ENCODE measurements at places on chromosomes 1 and 21.

DNA sequence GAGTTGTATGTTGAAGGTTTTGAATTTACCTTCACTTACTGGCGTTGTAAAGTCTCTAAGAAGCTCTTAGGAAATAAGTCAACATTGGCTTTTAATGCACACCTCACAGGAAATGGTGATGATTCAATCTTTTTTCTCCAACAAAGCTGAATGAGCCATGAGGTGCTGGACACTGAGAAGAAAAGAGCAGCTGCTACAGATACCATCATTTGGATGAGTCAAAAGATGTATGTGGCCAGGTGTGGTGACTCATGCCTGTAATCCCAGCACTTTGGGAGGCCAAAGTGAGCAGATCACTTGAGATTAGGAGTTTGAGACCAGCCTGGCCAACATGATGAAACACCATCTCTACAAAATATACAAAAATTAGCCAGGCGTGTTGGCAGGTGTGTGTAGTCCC lies 3.3 kb upstream of the IL23R start:
- H3K27me3 ChIP-seq: peaks cover 8% of the 10 kb centered on the region
- H3K4me3 ChIP-seq: no peak overlapping the region
- no peak overlapping the region for H3K27ac ChIP-seq
- no peaks in the 10 kb centered on the region for H3K36me3 ChIP-seq

DNA sequence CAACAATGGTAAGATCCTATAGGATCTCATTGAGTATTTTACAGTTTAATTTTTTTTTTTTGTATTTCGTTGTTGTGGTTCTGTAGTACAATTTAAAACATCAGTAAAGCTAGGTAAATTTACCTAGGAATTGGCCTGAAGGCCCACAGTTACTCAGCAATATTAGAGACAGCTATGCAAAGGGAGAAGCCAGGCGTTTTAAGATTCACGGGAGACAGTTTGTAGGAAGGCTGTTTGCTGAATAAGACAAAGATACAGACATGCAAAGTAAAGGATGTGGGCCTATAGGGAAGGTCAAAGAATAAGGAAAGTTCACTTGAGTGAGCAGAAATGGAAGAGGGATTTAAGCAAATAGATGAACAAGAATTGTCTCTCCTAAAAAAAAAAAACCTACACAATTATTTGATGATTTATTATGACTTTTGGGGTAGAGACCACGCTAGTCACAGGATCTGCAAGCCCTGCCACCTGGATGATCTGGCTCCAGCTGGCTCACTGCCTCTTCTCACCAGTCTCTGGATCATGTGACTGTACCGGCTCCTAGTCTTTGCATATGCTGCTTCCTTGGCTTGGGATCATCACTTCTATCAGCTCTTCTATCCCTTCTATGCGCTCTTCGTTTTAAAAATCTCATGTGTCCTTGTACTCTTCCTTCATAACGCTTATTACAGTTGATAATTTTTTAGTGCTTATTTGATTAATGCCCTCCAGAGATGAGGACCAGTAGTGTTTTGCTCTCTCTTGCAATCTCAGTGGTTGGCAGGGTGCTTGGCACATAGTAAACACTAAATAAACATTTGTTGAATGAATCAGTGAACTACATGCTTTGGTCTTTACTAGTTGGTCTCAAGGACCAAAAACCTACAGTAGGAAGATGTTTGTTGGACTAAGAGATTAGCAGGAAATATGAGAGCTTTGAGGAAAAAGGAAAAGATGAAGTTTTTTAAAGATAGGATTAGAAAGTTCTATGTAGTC lies 14.1 kb downstream of the DYRK1A start:
- H3K27me3 ChIP-seq: no peaks in the 10 kb centered on the region
- peaks cover 58% of the 10 kb centered on the region for H3K4me1 ChIP-seq
- H3K27ac ChIP-seq: peak overlapping the region; percentile 60
- H3K4me3 ChIP-seq: no peak overlapping the region

GRCh38 chr1:193348769-193349535 lies 162.5 kb upstream of the B3GALT2 start:
- no peak overlapping the region for H3K4me3 ChIP-seq
- no peak for DNase-seq
- no peak overlapping the region for H3K27ac ChIP-seq
- H3K36me3 ChIP-seq: no peaks in the 10 kb centered on the region
- no peaks in the 10 kb centered on the region for H3K27me3 ChIP-seq
- no peaks in the 10 kb centered on the region for H3K4me1 ChIP-seq

DNA sequence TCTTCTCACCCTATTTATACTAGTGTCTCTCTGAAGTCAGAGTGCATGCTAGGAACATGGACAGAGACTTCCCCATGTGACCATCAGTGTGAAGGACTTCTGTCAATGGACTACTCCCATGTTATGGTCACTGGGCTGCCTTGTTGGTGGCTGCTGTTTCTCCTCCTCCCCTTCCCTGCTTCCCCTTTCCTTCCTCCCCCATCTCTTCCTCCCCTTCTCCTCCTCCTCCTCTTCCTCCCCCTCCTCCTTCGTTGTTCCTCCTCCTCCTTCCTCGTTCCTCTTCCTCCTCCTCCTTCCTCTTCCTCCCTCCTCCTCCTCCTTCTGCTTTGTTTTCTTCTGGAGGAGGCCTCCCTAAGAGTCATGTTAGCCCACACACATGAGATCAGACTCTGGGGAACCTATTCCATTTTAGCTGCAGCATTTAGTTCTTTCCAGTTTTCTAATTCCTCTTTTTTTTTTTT lies 35.8 kb downstream of the IER5 start:
- no peaks in the 10 kb centered on the region for H3K36me3 ChIP-seq
- no peak overlapping the region for H3K27ac ChIP-seq
- H3K4me1 ChIP-seq: no peaks in the 10 kb centered on the region
- no peak overlapping the region for H3K4me3 ChIP-seq

GRCh38 chr1:1777950-1778662 lies at the start of gene NADK:
Gene NADK, minus strand, starts transcription at chr1:1778470. Its CDS starts 13,064 bp downstream, at chr1:1765406.
- peak; percentile 71 for DNase-seq
- H3K27me3 ChIP-seq: no peaks in the 10 kb centered on the region
- peak within 1 kb of the TSS; percentile 86 for H3K27ac ChIP-seq
- H3K4me1 ChIP-seq: peaks cover 58% of the 10 kb centered on the region
- H3K36me3 ChIP-seq: peaks cover 12% of the 10 kb centered on the region

- H3K36me3 ChIP-seq: peaks cover 76% of the 10 kb centered on the region
- no peak overlapping the region for H3K27ac ChIP-seq
- no peak overlapping the region for H3K4me3 ChIP-seq
- no peak for DNase-seq
- no peaks in the 10 kb centered on the region for H3K27me3 ChIP-seq
- no peaks in the 10 kb centered on the region for H3K4me1 ChIP-seq
Observed at GRCh38 chr1:229599218-229599954, 26.5 kb downstream of the TAF5L start.

- no peaks in the 10 kb centered on the region for H3K36me3 ChIP-seq
- H3K4me1 ChIP-seq: peaks cover 10% of the 10 kb centered on the region
- H3K27ac ChIP-seq: no peak overlapping the region
- no peak for DNase-seq
- peaks cover 16% of the 10 kb centered on the region for H3K27me3 ChIP-seq
Observed at GRCh38 chr1:54118704-54119103, 34.1 kb downstream of the CDCP2 start.

DNA sequence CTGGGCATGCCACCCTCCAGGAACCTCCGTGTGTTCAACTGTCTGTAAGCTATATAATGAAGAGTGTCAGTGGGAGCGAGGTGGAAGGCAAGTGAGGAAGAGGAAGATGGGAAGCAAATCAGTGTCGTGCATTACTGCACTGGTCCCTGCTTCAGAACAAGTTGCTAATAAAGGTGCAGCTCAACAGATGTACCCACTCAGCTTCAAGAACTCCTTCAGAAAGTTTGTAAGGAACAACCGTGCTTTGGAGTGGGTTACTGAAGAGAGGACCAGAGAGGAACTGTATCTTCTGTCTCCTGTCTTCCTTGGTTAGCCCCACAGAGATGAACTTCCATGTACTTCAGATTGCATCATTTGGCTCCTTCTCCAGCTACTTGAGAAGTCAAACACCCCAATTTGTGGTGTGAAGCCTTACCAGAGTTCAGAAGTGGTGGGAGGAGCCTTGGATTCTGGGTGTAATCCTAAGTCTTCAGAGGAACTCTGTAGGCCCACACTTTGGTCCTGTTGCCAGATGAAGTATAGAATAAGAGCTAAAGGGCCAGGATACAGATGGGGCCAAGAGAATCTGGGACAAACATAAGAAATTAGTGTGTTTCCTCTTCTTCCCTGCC lies 290.5 kb upstream of the PROX1 start:
- no peaks in the 10 kb centered on the region for H3K27me3 ChIP-seq
- H3K4me1 ChIP-seq: no peaks in the 10 kb centered on the region
- no peak overlapping the region for H3K27ac ChIP-seq
- no peaks in the 10 kb centered on the region for H3K36me3 ChIP-seq
- no peak for DNase-seq
- H3K4me3 ChIP-seq: no peak overlapping the region

- no peaks in the 10 kb centered on the region for H3K36me3 ChIP-seq
- no peak for DNase-seq
- no peak overlapping the region for H3K4me3 ChIP-seq
- no peak overlapping the region for H3K27ac ChIP-seq
- no peaks in the 10 kb centered on the region for H3K27me3 ChIP-seq
Observed at GRCh38 chr1:225689882-225690459, 37.0 kb upstream of the ENAH start.

DNA sequence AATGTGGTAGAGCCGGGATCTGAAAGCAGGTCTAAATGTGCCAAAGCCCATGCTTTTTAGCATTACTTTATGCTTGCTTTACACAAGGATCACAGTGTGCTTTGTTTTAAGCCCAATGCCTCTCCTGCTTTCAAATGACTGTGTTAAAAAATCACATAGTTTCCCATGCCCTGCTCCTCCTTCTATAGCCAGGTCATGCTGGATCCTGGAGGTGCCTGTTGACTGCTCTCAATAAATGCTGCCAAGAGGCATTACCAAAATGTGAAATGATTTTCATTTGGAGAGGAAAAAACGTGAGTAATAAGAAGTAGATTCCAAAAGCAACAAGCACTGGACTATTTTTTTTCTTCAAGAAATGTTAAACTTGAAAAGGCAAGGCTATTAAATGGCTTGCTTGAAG lies 420.7 kb upstream of the USP24 start:
- H3K36me3 ChIP-seq: no peaks in the 10 kb centered on the region
- no peaks in the 10 kb centered on the region for H3K4me1 ChIP-seq
- H3K27me3 ChIP-seq: peaks cover 2% of the 10 kb centered on the region
- DNase-seq: no peak
- no peak overlapping the region for H3K4me3 ChIP-seq

DNA sequence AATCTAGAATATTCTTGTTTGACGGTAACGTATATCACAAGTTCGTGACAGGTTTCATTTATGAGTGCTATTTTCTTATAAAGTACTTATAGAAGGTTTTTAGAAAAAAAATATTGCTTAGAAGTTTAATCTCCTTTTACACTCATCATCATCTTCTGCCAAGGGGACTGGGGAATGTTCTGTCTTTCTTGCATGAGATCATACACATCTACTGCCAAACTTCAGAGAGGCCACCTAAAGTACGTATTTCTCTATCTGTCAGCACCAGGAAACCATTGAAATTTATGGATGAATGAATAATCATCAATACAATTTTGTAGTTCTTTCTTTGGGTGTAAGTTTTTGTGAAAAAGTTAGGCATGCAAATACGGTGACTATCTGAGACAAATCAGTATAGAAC lies 245.8 kb downstream of the SPATA17 start:
- no peak for DNase-seq
- no peaks in the 10 kb centered on the region for H3K36me3 ChIP-seq
- no peaks in the 10 kb centered on the region for H3K4me1 ChIP-seq
- H3K27me3 ChIP-seq: no peaks in the 10 kb centered on the region

GRCh38 chr1:53409695-53410094 lies 49.5 kb upstream of the DMRTB1 start:
- peaks cover 25% of the 10 kb centered on the region for H3K27me3 ChIP-seq
- no peak for DNase-seq
- H3K4me3 ChIP-seq: no peak overlapping the region
- H3K27ac ChIP-seq: no peak overlapping the region
- no peaks in the 10 kb centered on the region for H3K36me3 ChIP-seq

DNA sequence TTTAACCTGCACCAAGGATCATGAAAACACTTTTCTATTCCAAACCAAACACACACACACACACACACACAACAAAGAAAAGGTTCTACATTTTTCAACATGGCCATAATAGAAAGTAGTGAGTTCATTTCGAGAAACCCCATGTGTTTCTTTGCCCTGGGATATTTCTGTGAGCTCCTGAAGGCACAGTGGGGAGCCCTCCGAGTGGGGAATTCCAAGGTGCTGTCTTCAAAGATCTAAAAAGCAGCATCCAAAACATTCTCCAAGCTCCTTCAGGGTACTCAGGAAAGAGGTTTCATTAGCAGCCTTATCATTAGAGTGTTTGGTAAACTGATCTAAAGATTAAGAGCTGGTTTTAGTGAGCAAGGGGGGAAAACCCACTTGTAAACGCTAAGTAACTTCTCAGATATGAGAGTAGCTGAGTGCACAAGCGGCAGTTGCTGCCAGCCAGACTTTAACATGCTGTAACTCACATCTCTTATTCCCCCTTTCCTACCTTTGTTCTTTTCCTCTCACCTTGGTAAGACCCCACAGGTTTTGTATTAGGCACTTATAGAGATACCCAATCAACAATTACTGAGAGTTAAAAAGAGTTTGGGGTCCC lies 38.3 kb downstream of the ZC3H11B start:
- no peak overlapping the region for H3K4me3 ChIP-seq
- H3K36me3 ChIP-seq: no peaks in the 10 kb centered on the region
- no peaks in the 10 kb centered on the region for H3K4me1 ChIP-seq
- H3K27ac ChIP-seq: no peak overlapping the region
- DNase-seq: no peak
- no peaks in the 10 kb centered on the region for H3K27me3 ChIP-seq

- no peak for DNase-seq
- no peak overlapping the region for H3K27ac ChIP-seq
Observed at GRCh38 chr21:46334351-46335140, 10.6 kb downstream of the PCNT start.

- no peaks in the 10 kb centered on the region for H3K4me1 ChIP-seq
- H3K27me3 ChIP-seq: no peaks in the 10 kb centered on the region
- no peaks in the 10 kb centered on the region for H3K36me3 ChIP-seq
- no peak overlapping the region for H3K4me3 ChIP-seq
Observed at GRCh38 chr21:39685991-39686390, 59.0 kb upstream of the IGSF5 start.

GRCh38 chr1:209157546-209158249 lies 425.8 kb upstream of the CAMK1G start:
- H3K27me3 ChIP-seq: no peaks in the 10 kb centered on the region
- no peak overlapping the region for H3K27ac ChIP-seq
- H3K4me3 ChIP-seq: no peak overlapping the region
- no peaks in the 10 kb centered on the region for H3K36me3 ChIP-seq
- no peak for DNase-seq
- H3K4me1 ChIP-seq: no peaks in the 10 kb centered on the region

GRCh38 chr1:37318490-37318889 lies 155.9 kb upstream of the ZC3H12A start:
- H3K4me3 ChIP-seq: no peak overlapping the region
- H3K27me3 ChIP-seq: peaks cover 14% of the 10 kb centered on the region
- H3K36me3 ChIP-seq: no peaks in the 10 kb centered on the region
- H3K4me1 ChIP-seq: no peaks in the 10 kb centered on the region

GRCh38 chr1:36008546-36009197 lies 75.2 kb upstream of the TEKT2 start:
- no peak for DNase-seq
- H3K27ac ChIP-seq: no peak overlapping the region
- no peaks in the 10 kb centered on the region for H3K4me1 ChIP-seq
- no peak overlapping the region for H3K4me3 ChIP-seq
- peaks cover 24% of the 10 kb centered on the region for H3K36me3 ChIP-seq
